ENCODE measurements at places on chromosomes 4 and X. TPM values are rescaled to one million over a fixed set of nuclear protein-coding genes. Genes with fewer than 3 reads are reported as not detected.

DNA sequence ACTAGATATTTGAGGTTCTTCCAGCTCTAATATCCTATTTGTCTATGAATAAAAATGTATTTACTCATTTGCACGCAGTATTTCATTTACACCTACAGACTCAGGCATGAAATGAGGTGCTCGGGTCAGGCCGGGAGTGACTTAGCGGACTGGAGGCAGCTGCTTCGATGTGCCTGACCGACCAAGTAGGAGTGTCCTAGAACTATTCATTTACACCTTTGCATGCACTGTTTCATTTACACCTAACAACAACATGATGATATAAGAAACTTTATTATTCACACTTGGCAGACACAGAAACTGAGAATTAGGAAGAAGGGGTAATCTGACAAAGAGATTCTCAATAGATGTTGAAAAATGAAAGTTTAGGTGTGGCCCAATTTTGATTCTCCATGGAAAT, 28.7 kb upstream of the FAT1 start:
- DNase-seq = no peak

DNA sequence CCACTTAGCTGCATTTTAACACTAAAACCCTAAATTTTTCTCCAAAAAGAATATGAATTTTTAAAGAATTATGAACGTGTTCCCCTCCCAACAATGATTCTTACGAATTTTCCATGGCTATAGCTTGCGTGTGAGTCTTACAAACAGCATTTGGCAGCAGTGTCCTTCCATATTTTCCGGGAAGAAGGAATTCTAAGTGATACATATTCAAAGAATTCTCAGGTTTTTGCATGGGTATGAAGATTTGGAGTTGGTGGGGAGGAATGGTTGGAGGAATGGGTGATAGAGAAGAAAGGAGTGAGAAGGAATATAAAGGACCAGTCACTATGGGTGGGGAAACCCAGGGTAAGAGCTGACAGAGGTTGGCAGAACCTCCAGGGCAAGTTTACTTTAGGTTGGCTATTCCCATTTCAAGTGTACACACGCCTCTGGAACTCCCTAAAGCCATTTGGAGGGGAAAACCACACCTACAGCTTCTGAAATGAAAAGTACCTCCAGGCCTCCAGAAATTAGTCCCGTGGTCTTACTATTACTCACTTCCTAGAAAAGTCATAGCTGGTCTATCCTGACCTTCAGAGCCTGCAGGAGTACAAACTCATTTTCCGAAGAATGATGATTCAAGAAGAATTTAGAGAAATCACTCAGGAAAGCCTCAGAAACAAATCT, 420.8 kb upstream of the DIPK2B start:
- DNase-seq = no peak

HTR2C gene
- 0.81 TPM for polyA plus RNA-seq

DNA sequence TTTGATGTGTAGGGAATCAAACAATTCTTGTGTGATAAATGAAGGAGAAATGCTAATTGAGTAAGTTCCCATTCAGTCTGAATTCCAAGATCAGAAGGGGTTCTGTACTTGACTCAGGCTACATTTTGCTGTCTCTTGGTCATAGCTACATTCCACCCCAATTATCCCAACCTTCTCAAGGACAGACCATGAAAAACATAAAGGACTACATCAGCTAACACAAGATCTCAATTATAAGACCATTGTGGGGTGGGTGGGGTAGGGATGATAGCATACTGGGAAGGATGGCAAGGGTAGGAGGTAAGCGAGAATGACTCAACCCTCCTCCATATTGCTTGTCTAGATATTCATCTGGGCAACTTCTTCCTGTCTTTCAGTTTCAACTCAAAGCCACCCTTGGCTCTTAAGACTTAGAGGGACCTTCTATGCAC, 87.4 kb upstream of the ETNPPL start:
- no peak for DNase-seq

BEND2 gene
- polyA plus RNA-seq = 0.09 TPM

SULT1B1 gene
- 1.1 TPM for polyA plus RNA-seq

GRCh38 chr4:6339818-6340445, 70.3 kb downstream of the WFS1 start:
- DNase-seq = no peak

GRCh38 chr4:150010525-150011126, 67.6 kb upstream of the DCLK2 start:
- DNase-seq = peak; percentile 62

CFP gene
- 1.5 TPM for polyA plus RNA-seq

TMEM156 gene
- polyA plus RNA-seq = 3.2 TPM

GRCh38 chr4:2271279-2272025, 9.5 kb upstream of the MXD4 start:
- no peak for DNase-seq

- no peak for DNase-seq
Observed at GRCh38 chrX:50615570-50616158, 145.0 kb upstream of the DGKK start.

DNA sequence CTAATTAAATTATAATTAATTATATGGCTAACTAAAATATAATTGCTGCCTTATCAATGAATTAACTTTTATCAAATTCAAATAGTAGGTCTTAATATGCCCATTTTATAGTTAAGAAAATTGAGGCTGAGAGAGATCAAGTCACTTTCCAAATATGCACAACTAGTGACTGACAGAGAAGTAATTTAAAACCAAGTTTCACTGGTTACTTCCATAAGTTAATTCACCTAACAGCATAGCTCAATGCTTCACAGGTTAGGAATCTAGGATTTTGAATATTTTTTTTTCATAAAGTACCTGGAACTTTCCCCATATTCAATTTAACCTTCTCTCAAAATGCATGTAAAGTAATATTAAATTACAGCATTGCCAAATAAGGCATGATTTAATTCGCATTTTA, 134.4 kb upstream of the VEGFC start:
- DNase-seq = no peak

DNA sequence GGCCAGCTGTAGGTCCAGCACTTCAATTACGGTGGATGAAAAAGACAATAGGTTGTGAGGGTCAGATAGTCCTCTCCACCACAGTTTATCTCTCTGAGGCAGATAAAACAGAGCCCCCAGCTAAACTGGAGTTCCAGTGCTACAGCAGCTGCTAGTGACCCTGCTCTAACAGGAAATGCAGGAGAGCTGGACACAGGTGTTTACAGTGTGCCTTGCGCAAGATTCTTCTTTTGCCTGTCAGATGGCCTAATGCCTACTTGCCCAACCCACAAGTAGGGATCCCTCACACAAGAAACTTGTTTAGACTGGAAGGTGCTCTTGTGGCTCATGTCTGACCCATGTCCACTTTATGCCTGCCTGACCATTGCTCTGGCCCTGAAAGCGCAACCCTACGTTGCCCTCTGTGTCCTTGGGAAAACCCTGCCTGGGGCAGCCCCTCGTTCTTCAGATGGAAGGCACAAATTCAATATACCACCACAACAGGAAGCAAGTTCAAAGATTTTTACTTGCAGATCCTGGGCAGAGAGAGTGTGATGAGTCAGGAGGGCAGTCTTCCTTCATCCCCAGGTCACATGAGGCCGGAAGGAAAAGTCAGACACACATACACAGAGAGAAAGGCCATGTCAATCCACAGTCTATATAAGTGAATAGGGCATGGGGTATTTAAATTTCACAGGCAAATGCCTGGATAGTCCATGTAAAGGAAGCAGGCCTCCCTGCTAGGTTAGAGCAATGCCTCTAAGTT, 105.1 kb upstream of the ADGRL3 start:
- no peak for DNase-seq

DNA sequence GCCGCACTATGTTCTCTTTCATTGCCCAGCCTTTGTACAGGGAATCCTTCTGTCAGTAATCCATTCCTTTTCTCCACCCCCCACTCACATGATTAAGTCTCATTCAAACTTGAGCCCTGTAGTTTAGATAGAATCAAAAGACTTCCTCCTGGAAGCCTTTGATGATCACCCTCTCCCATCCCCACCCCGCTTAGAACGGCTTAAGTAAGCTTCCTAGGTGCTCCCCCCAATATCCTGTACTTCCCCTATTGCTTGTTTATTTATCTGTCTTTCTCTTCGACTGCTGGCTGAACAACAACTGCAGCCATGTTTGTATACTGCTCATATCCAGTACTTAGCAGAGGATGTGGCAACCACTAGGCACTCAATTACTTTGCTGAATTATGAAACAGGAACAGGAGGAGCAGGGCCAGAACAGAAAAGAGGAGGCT, 38.5 kb upstream of the GPC3 start:
- DNase-seq = no peak

CXCL11 gene
- 0.24 TPM for polyA plus RNA-seq

HSFX4 gene
- polyA plus RNA-seq = not detected

GRCh38 chr4:57639561-57640382, 529.6 kb upstream of the IGFBP7 start:
- DNase-seq = no peak

- DNase-seq = peak; percentile 51
Observed at GRCh38 chr4:139735381-139736273, 70.0 kb downstream of the MGST2 start.

- peak; percentile 7 for DNase-seq
Observed at GRCh38 chrX:135707880-135708279, 5.6 kb upstream of the CT45A1 start.

DNA sequence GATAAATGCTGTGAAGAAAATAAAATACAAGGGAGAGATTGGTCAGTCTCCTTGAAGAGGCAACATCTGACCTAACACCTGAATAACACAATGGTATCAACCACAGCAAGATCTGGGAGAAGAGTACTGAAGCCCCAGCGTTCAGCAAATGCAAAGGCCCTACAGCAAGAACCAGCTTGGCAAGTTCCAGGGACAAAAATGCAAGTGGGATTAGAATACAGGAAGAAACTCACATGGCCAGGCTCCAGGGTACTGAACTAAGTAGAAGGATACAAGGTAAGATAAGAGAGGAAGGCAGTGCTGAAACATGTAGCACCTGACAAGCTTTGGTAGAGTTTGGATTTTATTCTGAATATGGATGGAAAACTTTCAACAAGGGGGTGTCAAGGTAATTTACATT, 3.6 kb downstream of the SMIM14 start:
- DNase-seq = no peak

DNA sequence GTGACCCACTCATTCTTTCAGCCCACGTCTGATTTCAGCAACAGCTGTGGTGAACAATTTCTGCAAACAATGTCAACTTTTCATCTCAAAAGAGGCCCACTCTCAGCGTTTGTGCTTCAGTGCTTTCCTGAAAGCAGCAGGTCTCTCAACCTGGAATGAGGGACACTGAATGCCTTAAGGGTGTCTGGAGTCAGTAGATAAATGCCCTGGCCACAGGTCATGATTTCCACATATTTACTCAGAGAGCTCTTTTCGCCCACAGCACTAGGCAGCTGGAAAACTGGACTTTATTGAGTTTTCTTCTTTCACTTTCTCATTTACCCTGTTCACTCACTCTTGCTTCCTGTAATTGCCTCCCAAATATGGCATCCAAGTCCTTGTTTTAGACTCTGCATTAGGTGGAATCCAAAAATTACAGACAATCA, 52.8 kb downstream of the NPFFR2 start:
- no peak for DNase-seq

CENPVL2 gene
- polyA plus RNA-seq = 0.22 TPM

- no peak for DNase-seq
Observed at GRCh38 chr4:170476351-170476750, 386.6 kb upstream of the AADAT start.

Data from renal cortex interstitium (tissue), 15 donors.